ENCODE measurements at places on chromosomes 2 and 18. TPM values are rescaled to one million over a fixed set of nuclear protein-coding genes. Genes with fewer than 3 reads are reported as not detected.
A peak's percentile ranks its signal among the peaks of the same experiment; 100 is the strongest.

The PRSS56 gene
- not detected for total RNA-seq

The MALL gene
- total RNA-seq = 5.2 TPM

The GNLY gene
- not detected for total RNA-seq

DNA sequence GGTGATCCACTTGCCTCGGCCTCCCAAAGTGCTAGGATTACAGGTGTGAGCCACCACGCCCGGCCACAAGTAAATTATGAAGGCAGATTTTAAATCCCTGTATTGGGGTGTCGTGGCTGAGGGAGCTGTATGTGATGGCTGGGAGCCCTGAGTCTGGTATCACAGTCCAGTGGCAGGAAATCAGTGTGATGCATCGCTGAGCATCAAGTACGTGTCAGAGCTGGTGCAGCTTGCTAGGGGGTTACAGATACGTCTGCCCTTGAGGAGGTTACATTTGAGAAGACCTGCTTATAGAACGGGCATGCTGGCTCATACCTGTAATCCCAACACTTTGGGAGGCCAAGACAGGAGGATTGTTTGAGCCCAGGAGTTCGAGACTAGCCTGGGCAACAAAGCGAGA is 4.3 kb downstream of the ENOSF1 start:
- H3K27ac ChIP-seq = no peak overlapping the region
- DNase-seq = no peak
- H3K4me3 ChIP-seq = no peak overlapping the region
- H3K27me3 ChIP-seq = no peaks in the 10 kb centered on the region
- H3K4me1 ChIP-seq = peaks cover 3% of the 10 kb centered on the region
- H3K36me3 ChIP-seq = peaks cover 23% of the 10 kb centered on the region

The LIPG gene
- 5.0 TPM for total RNA-seq

DNA sequence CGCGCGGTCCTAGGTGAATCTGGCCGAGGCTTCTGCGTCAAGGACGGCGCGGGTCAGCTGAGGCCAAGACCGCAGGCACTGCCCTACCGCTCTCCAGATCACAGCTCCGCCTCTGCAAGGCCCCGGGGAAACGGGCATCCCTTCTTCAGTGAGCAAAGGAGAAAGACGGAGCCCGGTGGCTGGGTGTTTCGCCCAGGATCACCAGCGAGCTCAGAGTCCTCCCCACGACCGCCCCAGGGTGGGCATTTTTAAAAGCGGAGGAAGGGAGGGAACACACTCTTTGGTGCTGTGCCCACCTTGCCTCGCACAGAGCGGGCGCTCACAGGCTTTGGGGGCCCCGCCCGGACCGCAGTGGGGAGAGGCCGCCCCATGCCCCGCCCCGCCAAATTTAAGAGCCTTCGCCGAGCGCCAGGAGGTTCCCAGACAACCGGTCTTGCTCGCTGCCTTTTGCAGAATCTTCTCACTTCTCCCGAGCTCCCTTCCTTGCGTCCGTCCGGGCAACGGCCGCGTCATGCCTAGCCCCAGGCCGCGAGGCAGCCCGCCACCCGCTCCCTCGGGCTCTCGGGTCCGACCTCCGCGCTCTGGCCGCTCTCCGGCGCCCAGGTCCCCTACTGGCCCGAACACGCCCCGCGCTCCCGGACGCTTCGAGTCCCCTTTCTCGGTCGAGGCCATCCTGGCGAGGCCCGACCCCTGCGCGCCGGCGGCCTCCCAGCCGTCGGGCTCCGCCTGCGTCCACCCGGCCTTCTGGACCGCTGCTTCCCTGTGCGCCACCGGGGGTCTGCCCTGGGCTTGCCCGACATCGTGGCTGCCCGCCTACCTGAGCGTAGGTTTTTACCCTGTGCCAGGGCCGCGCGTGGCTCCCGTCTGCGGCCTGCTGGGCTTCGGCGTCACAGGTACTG is at the start of gene NOTO:
Gene NOTO (plus strand): TSS at position 419 of the 899 bp plus-strand sequence. CDS start 93 bp downstream, at position 512.
- peak; percentile 85 for DNase-seq
- no peaks in the 10 kb centered on the region for H3K36me3 ChIP-seq
- H3K27ac ChIP-seq = no peak within 1 kb of the TSS
- no peak within 1 kb of the TSS for H3K4me3 ChIP-seq
- H3K4me1 ChIP-seq = no peaks in the 10 kb centered on the region
- H3K27me3 ChIP-seq = peaks cover 88% of the 10 kb centered on the region

The UGT1A3 gene
- not detected for total RNA-seq

DNA sequence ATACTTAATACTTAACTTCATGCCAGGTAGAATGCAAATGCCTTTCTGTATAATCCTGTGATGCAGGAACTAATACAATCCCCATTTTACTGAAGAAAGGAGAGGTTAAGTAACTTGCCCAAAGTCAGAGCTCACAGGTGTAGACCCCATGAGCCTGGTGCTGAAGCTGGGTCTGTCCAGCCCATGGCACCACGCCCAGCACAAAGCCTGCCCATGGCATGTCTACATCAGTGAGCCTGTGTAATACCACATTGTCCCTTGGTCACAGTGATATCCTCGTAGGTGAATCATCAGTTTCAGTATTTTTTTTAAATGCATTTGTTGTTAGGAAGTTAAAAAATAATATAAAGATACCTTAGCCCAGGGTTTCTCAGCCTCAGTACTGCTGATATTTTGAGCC is 69.9 kb upstream of the MCFD2 start:
- DNase-seq = no peak
- no peak overlapping the region for H3K4me3 ChIP-seq
- H3K36me3 ChIP-seq = no peaks in the 10 kb centered on the region
- peaks cover 13% of the 10 kb centered on the region for H3K4me1 ChIP-seq

DNA sequence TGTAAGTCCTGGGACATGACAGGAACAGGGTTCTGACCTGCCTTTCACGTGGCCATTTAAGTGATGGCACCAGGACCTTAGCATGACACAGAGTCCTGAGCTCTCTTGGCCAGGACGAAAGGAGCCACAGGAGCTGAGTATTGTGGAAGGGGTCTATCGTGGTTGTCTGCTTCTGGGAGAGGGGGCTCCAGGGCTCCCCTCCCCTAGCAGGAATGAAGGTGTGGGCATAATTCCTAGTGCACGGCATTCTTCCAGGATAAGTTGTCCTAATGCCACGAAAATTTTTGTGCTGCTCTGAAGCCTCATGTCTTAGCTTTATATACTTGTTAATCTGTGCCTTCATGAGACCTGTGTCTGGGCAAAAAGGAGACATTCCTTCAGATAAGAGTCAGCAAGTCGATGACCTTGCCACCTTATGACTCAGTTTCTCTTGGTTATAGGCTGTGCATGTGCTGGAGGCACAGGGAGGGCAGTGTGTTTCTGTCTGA is 17.1 kb downstream of the GATA6 start:
- H3K36me3 ChIP-seq = peaks cover 94% of the 10 kb centered on the region
- no peaks in the 10 kb centered on the region for H3K27me3 ChIP-seq
- H3K4me3 ChIP-seq = peak overlapping the region; percentile 69
- H3K27ac ChIP-seq = no peak overlapping the region
- DNase-seq = peak; percentile 35
- H3K4me1 ChIP-seq = peaks cover 25% of the 10 kb centered on the region

GRCh38 chr2:228642861-228643260 is 461.4 kb upstream of the SPHKAP start:
- H3K27me3 ChIP-seq = no peaks in the 10 kb centered on the region
- H3K4me1 ChIP-seq = no peaks in the 10 kb centered on the region
- no peak overlapping the region for H3K4me3 ChIP-seq
- H3K27ac ChIP-seq = no peak overlapping the region
- no peaks in the 10 kb centered on the region for H3K36me3 ChIP-seq
